Midbrain (tissue), 1 donor: ENCODE measurements at places on chromosomes 5 and 9.

DNA sequence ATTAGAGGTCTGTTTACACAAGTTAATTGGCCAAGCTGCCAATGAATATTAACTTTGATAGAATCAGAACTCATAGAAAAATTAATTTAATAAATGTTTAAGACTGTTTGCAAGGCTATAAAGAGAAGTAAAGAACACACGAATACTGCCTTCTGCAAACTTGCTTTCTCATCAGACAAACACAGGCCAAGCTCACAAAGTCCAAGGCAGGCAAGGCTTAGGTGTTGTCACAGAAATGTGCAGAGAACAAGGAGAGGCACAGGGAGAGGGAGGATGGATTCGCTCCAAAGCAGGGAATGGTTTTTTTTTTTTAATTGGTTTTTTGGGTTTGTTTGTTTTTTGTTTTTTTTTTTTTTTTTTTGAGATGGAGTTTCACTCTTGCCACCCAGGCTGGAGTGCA is 43.4 kb downstream of the RETREG1 start:
- DNase-seq: no peak

DNA sequence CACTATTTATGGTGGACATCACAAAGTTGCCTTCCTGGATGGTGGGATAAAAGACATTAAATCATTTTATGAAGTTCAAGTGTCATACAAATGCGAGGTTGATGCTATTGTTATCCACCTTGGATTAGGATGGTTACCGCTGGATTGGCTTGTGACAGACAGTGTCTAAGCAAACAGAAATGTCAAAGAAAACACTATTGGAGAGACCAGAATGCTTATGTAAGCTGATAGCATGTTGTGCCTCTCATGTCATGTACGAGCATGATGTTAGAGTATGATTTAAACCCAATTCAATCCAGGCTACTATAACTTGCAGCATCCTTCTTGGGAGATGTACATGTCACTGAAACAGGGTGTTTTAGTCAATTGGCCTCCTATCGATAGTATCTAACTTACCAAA is 178.8 kb upstream of the C9orf72 start:
- DNase-seq: no peak

DNA sequence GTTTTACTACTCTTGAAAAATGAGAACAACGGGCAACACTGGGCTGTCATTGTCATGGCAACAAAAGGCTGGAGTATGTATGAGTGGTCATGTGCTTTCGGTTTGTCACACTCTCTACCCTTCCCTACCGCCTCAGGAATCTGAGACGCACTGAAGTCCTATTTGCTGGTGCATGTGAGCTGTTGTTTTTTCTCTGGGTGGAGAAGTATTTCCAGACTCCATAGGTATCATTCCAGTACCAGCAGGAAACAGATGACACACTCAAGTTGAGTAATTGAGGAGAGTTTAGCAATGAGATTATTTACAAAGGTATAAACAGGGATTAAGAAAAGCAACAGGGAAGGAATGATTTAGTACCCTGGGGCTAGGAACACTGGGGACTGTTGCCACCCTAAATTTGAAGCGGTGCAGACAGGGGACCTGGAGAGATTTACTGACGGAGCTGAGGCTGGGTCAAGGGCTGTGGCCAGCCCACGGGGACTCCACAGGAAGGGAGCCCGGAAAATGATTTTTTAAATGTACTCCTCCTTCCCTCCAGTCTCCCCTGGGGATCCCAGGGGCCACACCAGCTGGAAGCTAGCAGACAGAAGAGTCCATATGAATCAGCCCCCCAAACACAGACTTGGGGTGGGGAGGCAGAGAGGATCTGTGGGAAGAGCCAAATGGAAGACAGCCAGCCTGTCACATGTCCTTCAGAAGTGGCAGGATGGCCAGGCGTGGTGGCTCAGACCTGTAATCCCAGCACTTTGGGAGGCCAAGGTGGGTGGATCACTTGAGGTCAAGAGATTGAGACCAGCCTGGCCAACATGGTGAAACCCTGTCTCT is 13.2 kb upstream of the ZBTB43 start:
- no peak for DNase-seq

- DNase-seq: peak; percentile 50
Observed at GRCh38 chr9:131178382-131178781, 53.0 kb downstream of the NUP214 start.

- no peak for DNase-seq
Observed at GRCh38 chr5:61689153-61689846, 357.2 kb downstream of the ZSWIM6 start.

DNA sequence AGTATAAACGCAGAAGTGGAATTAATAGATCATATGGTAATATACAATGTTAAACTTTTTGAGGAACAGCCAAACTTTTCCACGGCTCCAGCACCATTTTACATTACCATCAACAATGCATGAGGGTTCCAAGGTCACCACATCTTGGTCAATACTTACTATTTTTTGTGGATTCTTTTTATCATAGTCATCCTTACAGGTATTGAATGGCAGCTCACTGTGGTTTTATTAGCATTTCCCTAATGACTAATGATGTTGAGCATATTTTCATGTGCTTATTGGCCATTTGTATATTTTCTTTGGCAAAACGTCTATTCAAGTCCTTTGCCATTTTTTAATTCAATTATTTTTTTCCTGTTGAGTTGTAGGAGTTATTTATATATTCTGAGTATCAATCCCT is 14.1 kb upstream of the RAPGEF6 start:
- DNase-seq: no peak

- no peak for DNase-seq
Observed at GRCh38 chr9:98342098-98342819, 86.8 kb upstream of the TBC1D2 start.

DNA sequence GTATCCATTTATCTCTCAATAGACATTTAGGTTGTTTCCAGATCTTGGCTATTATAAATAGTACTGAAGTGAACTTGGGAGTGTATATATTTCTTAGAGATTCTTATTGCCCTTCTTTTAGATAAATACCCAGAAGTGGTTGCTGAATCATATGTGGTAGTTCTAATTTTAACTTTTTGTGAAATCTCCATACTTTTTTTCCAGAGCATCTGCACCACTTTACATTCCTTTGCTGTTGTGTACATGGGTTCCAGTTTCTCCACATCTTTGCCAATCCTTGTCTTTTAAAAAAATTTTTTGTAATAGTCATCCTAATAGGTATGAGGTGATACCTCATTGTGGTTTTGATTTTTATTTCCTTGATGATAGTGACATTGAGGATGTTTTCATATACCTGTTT is 303.7 kb downstream of the CCDC171 start:
- no peak for DNase-seq

DNA sequence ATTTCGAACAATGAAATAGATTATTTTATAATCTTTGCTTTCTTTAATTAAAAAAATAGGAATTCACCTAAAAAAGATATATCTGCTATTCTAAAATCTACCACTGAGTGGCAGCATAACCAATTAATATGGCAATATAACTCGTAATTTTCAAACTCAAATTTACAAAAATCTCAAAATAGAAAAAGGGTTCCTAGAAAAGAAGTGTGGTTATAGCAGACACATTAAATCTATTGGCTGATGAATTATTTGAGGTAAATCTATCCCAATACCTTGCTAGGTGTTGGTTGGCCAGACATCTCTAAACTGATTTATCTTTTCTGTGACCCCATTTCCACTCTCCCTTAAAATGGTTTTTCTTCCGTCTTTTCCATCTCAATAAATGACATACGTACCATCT is 30.2 kb upstream of the NRG2 start:
- no peak for DNase-seq

DNA sequence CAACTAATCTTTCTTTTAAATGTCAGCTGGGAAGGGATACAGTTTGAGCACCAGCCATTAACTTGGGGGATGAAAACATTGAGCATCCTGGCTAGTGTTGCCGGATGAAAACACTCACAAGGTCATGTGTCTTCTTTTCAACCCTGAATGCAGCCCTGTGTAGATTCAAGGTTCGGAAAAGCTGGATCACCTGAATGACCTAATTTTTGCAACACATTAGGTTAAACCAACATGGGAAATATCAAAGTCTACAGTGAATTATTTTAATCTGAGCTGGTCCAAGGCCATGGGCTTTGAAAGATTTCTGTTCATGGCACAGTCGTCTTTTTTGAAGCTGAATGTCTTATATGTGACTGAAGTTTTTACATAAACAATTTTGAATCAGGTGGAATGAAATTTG is 281.2 kb downstream of the ARHGEF28 start:
- DNase-seq: no peak

DNA sequence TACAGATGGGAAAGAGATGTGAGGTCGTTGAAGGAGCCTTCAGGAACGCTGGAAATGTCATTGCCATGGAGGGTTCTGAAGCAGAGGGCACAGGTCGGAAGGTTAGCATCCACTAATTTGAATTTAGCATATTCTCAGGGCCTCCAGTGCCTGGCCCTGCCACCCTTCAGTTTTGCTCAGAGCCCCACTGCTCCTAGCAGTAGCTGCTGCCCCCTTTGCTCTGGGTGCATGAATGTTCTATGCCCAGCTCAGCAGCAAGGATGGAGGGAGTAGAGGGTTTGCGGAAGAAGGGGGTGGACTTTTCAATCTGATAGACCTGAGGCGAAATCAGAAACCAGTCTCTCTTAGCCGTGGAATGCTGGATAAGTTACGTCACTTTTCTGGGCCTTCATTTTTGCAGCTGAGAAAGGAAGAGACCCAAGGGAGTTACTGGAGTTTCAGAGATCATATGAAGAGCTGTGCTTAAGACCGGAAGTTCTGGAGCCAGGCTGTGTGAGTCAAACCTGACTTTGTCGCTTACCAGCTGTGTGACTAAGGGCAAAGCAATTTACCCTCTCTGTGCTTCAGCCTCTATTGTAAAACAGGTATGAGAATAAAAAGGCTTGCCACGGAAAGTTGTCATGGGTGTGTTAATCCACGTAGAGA is 133.2 kb upstream of the PANK3 start:
- DNase-seq: no peak

DNA sequence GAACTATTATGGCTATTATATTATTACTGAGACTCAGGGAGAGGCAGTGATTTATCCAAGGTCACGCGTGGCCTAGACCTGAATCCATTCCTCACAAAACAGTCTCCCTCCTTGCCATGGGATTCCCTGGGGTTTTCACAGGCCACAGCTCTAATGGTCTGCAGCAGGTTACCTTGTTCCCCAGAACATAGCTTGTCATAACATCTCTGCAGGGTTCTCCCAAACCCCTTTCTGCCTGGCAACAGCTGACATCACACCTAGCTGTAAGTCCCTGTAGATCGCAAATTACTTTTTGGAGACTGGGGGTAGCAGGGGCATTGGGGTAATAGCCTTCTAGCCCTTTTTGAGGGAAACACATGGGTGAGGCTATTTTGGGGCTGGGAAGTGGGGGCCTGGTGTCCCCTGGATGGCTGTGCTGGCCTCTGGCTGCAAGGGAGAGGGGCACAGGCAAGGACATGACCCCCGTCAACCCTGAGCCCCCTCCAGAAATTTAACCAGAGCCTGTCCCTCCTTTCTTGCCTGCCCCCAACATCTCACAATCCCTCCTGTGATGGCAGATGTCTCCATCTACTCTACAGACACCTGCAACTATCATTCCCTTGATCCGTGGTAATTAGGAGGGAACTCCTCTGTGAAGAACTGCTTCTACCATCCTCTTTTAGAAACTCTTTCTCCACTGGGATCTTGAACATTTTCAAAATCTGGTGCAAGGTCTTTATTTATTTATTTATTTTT is 1.3 kb downstream of the CD74 start:
- DNase-seq: peak; percentile 48

DNA sequence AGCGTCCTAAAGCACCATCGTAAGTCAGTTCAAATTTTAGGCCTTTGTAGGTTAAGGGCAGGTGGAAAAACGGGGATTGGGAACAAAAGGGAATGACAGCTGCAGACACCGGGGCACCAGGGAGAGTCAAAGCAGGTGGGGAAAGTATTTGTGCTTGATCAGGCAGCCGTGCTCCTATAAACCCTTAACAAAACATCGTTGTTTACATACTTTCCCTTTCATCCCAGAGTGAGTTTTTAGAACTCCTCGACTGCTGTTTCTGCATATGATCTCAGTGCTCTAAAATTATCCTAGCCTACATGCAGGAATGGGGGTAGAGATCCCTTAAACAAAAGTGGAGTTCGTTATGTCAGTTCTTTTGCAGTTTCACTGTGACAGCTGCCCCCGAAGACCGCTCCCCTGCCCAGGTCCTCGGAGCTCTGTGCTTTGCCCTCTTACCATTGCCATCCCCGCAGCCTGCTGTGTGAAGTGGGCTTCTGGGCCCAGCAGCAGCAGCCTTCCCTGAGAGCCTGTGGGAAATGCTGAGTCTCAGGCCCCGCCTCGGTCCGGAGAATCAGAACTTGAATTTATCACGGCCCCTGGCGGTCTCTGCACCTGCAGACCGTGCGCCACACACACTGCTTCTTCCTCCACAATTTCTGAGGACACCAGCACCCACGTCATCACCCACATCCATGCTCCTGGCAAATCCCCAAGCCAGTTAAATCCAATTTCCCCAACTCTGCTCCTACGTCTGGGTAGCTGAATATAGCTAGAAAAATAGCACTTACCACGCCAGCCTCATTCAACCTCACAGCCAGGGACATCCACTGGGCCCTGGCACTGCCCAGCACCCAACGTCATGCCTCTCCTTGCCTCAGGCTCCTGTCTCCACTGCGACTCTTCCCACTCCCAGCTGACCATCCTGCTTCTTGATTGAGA is 86.8 kb downstream of the NSUN2 start:
- DNase-seq: no peak
